ENCODE measurements at places on chromosomes 2 and 18.
A peak's percentile ranks its signal among the peaks of the same experiment; 100 is the strongest.

GRCh38 chr2:146844226-146844990, 1000.4 kb upstream of the ACVR2A start:
- DNase-seq = no peak

DNA sequence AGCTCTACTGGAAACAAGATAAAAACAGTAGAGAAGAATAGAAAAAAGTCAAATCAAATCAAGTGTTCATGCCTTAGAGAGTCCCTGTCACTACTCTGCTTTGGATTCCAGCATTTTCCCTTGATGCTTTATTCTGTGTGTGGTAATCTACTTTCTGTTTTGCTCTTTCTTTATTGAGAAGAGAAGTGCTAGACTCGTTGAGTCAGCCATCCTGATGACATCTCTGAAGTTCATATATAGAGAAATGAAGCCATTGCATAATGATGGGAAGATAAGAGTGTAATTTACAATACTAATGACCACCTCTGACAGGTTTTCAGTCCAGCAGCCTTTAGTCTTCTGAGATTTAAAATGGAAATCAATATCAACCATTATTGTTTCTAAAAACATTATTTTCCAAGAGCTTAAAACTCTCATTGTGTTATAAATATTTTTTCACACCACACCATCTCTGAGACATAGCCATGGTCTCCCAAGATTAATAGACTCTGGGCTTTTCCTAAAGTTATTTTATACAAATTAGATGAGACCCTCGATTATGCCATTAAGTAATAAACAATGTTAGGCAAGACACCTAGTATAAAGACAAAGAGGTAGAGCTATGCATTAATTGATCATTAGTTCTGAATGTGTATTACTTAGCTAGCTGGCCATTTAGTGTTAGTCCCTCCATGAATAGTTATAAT, 679.0 kb upstream of the ACVR2A start:
- DNase-seq = no peak

- DNase-seq = no peak
Observed at GRCh38 chr18:59787998-59788790, 91.0 kb upstream of the CCBE1 start.

DNA sequence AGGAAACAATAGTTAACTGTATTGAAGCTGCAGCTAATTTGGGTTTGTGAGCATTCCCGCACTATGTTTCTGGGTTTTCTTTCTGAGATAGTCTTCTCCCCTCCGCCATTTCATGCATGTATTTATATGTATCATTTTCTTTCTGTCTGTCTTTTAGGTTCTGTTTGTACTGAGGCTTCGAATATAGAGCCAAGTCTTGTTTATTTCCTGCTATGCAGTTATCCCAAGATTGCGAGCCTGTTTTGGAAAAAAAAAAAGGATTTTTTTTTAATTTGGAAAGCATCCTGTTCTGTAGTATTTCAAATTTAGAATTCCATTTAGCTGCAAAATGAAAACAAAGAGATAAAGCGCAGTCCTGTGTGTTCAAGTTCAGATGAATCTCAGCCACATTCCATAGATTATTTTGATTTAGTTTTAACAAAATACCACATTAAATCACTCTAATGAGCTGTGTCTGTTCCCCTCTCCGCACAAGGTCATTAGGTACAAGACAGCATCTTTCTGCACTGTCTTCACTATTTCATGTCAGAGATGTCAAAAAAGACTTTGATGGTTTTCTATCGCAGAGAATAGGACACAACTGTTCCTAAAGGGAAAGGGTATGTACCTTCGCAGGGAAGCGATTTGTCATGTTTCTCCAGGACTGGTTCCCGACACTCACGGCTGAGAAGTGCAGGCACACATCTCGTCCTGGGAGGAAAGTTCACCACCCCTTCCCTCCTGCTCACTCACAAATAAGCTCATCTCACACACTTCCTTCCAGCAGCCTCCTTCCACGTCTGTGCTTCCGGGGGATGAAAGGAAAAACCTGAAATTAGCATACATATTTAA, 443.4 kb downstream of the ZNF516 start:
- no peak for DNase-seq

- DNase-seq = no peak
Observed at GRCh38 chr2:3313781-3314375, 63.7 kb downstream of the EIPR1 start.

DNA sequence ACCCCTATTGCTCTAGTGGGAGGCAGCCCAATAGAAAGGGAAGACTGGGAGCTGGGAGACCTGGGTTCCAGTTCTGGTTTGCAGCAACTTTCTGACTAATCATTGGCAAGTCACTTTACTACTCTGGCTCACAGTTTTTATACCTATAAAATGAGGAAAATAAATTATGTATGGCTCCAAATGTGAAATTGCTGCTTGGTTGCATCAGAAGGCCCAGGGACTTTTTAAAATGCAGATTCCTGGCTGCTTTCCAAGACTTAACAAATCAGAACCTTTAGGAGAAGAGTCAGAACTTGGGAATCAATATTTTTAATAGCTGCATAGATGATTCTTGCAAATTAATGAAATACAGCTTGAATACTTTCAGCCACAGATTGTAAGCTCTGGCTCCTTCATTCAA, 943.9 kb downstream of the EPHA4 start:
- no peak for DNase-seq

DNA sequence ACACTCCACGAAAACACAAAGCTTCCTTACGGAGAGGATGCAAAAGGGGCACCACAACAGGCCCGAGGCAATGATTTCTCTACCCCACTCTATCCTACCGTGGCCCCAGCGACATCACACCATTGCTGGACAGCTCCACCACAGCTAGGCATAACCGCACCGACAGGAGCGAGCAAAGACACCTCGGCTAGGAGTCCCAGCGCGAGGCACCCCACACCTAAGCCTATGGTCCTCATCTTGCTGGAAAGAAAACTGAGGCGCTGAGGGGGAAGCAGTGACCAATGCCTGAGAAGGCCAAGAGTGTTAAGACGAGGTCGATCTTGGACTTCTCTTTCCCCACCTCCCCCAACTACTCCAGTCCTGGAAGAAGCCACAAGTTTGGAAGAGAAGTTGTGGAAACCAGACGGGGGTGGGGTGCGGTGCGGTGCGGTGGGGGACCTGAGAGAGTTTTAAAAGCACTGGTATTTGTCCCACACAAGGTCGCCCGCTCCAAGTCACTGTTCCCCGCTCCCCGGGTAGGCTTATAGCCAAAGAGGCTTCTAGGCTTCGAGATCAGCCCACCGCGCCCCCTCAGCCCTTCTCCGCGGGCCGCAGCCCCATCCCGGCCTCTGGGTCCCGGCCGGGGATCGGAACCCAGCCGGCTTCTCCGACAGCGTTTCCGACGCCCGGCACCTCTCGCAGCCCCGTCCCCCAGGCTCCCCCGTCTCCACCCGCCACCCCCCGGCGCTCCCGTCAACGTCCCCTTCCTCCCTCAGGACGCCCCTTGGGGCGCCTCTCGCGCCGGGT, 766 bp downstream of the PDE6D start:
- no peak for DNase-seq

- DNase-seq = no peak
Observed at GRCh38 chr2:18118703-18119102, 240.2 kb downstream of the KCNS3 start.

- no peak for DNase-seq
Observed at GRCh38 chr2:72896446-72896845, 9.2 kb downstream of the SPR start.

DNA sequence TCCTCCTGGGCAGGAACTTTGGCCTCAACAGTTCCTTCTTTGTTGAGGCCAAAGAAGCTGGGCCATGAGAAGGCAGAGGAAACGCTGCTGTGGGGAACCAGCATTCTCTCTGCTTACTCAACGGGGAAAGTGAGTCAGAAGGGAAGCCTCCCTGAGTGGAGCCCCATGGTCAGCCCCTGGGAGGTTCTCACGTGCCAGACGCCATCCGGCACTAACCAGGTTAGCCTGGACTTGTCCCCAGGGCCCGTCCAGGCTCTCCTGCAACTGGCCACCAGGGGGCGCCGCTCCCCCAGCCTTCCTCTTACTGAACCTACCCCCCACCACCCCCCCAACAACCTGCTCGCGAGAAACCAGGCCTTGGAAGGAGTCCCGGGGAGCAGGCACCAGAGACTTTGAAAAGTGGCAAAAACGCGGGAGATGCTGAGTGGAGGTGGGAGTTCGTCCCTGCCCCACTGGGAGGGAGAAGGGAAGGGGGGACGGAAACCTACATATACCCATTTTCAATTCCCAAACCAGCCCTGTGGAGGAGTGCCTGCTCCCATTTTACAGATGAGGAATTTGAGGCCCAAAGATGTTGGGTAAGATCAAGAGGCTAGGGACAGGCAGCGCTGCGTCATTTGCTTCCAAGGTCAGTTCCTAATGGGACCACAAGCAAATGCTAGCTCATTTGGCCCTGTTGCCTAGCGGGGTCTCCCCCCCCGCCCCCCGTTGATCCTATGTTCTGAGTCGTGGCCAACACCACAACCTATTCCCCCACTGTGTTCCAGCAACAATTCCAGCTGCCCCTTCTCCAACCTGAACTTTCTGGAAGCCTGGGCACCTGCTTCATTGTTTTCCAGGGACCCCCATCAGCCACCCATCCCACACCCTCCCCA, 20.0 kb downstream of the TEX44 start:
- peak; percentile 68 for DNase-seq

DNA sequence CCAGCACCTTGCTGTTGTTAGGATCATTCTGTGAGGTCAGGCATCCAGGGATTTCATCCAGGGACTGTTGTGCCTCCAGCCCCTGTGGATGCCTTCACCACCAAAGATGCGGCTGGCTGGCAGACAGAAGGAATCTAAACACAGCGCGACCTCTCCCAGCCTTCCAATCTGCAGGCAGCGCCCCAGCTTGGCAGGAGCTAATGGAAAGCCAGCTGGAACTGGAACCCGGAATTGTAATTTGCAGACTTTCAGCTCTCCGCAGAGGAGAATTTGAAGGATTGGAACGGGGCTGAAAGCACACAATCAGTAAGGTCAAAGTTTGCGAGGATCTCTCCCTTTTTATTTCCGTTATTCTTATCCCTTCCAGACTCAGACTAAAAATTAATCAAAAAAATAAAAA, 127.8 kb downstream of the TRIB2 start:
- no peak for DNase-seq

GRCh38 chr18:62165583-62165982, 21.3 kb downstream of the PIGN start:
- no peak for DNase-seq

DNA sequence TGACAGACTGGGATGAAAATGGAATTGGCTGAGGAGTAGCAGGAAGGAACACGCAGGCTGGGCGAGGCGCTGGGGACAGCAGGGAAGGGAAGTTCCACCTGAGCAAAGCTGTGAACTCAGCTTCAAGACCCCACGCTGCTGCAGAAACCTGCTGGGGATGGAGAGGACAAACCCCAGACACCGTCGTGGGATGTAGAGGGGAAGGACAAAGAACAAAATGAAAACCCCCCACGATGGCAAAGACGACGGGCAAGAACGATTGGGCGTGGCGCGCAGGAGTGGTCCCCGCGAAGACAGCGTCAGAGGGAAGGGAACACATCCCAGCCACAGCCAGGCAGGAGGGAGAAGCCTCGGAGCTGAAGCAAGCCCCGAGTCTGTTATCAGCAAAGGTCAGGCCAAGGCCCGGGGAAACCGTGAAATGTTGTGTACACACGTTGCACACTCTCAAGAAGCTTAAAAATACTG, 222.9 kb downstream of the NDUFA10 start:
- DNase-seq = no peak

- no peak for DNase-seq
Observed at GRCh38 chr2:170530803-170531564, 184.2 kb upstream of the SP5 start.

DNA sequence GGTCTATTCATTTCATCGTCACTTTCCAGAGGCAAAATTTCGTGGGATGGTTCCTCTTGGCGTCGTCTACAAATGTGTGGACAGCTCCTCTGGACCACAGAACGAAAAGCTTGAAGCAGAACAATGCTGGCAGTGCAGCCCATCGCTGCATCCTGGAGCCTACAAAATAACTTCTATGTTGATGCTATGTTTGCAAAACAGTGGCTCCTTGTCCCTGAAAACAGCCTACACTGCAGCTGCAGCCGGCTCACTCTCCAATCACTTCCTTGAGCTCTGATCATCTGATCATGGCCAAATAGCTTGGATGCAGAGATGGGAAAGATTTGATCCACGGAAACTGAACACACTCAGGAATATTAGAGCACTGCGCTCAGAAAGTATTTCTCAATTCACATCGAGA, 60.0 kb downstream of the DOCK10 start:
- no peak for DNase-seq

GRCh38 chr18:10247021-10247741, 207.3 kb upstream of the APCDD1 start:
- DNase-seq = no peak

DNA sequence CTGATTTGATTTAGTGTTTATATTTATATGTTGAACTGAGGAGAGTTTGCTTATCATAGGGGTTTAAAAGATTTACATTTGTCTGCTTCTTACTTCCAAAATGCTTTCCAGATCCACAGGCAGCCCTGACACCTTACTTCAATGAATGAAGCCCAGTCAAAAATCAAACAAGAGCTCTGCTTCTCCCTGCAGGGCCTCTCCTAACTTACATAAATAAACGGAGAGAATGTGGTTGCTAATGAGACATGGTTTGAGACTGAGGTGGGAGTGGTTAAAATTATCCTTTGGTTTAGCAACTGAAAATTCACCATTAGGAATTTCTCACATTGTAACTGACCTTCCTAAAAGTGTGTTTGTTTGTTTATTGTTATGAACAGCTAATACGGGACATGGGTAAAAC, 612.3 kb upstream of the FANCL start:
- no peak for DNase-seq

DNA sequence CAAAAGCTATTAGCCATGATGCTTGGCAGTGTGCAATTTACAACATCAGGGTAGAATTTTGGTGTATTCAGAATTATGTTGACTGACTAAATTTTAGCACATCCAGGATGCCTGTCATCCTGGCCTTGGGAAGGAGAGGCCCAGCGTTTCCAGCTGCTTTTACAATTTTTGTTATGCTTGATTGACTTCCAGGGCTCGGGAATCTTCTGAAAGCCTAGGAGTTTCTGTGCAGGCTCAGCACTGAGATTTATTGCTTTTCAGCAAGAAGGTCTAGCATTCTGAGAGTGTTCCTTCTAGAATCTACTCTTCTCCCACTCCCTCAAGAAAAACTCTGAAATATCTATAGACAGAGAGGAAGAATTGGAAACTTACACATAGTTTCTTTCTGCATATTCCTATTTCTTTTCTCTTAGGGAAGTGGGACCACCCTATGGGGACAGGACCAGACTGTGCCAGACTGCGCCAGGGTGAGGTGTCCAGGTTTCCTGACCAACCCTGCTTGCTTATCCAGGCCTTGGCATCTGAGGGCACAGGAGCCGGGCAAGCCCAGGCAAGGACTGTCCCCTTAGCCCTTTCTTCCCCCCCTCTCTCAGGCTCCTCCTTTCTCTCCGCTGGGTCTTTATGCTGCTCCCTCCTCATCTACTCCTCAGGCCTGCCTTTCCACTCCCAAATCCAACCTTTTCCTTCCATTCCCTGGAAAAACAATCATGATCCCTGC, 26.9 kb downstream of the MAIP1 start:
- DNase-seq = no peak

- no peak for DNase-seq
Observed at GRCh38 chr2:97858442-97858841, 137.3 kb downstream of the TMEM131 start.

Measured in esophagus squamous epithelium (tissue), 5 donors.